ENCODE measurements at places on chromosomes 7 and 10. TPM values are rescaled to one million over a fixed set of nuclear protein-coding genes. Genes with fewer than 3 reads are reported as not detected.

TEX36 gene
- total RNA-seq = not detected

HYCC1 gene
- 70.5 TPM for total RNA-seq

COMMD3 gene
- total RNA-seq = 46.8 TPM

WNT8B gene
- not detected for total RNA-seq

SPDYE2B gene
- not detected for total RNA-seq

KCNMA1 gene
- 20.6 TPM for total RNA-seq

FLNC gene
- total RNA-seq = 16.2 TPM

VAX1 gene
- total RNA-seq = not detected

FFAR4 gene
- total RNA-seq = 2.3 TPM

ZKSCAN5 gene
- 5.7 TPM for total RNA-seq

GARS1 gene
- 126 TPM for total RNA-seq
